NCI-H146 (cell line): ENCODE measurements at places on chromosomes 2 and 18.

- no peak for DNase-seq
Observed at GRCh38 chr2:203177361-203177760, 61.5 kb upstream of the CYP20A1 start.

DNA sequence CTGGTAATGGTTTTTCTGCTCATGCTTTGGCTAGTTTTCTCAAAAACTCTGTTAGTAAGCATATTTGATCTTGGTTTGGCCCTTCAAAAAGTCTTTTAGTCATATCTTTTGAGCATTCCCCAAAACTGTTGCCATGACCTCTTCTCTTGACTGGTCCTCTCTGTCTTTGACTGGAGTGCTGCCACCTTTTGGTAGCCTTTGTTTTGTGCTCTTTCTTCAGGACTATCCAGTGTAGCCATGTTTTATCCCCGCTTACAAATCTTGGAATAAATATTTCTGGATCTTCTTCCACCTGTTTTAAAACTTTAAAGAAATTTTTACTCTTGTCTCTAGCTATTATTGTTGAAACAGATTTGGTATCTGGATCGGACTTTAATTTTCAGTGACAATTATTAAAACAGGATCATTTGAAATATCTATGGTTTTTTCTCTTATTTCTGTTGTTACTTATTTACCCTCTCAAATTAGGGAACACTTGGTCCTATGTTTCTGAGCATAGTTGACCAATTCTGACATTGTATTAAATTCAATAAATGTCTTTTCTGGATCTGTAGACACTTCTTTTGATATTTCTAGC lies 965 bp upstream of the ELOA2 start:
- DNase-seq, result peak; percentile 48

DNA sequence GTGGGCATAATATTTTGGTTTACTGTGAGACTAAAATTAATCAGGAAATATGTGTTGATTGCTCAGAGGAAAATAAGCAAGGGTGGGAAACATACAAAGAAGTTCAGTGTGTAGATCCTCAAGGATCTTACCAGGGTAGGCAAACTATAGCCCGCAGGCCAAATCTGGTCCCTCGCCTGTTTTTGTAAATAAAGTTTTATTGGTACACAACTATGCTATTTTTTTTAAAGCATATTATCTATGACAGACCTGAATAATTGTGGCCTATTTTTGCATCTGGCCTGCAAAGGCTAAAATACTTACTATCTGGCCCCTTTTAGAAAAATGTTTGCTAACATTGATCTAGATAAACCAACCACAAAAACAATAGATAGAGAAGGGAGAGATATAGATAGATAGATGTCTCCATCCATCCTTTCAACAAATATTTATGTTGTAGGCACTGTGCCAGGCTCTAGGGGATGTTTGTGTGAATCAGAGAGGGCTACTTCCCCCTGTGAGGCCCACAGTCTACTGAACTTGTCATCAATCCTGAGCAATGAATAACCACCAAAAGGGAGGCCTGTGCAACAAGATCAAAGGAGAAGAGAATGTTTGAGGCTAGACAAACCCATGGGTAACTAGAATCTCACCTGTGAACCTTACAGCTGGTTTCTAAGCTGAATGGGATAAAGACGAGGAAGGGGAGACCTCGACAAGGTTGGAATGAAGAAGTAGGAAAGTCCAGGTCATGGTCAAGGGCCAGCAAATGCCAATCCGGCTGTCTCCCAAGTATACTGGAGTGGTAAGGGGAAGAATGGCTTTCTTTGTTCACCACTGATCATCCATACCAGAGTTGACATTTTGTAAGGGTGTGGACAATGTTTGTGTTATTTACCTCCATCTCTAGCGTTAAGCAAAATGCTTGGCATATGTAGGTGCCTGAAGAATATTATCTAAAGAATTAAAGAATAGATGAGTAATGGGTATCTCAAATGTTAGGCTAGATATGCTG lies 23.6 kb downstream of the ALPK2 start:
- DNase-seq, result no peak

DNA sequence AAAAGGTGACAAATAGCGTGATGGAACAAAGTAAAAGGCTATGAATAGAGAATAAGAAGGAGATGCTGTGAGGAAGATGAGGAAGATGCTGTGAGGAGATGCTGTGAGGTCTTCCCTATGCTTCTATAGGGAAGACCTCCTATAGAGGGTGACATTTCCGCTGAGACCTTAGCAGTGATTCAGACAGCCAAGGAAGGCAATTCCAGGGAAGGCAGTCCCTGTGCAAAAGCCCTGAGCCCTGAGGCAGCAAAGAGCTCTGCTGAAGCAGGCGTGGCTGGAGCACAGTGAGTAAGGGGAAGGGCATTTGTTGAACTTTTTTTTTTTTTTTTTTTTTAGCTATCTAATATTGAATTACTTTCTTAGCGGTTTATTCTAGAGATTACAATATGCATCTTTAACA lies 142.7 kb upstream of the FOSL2 start:
- no peak for DNase-seq

GRCh38 chr2:76870581-76870980 lies 651.6 kb downstream of the LRRTM4 start:
- no peak for DNase-seq

DNA sequence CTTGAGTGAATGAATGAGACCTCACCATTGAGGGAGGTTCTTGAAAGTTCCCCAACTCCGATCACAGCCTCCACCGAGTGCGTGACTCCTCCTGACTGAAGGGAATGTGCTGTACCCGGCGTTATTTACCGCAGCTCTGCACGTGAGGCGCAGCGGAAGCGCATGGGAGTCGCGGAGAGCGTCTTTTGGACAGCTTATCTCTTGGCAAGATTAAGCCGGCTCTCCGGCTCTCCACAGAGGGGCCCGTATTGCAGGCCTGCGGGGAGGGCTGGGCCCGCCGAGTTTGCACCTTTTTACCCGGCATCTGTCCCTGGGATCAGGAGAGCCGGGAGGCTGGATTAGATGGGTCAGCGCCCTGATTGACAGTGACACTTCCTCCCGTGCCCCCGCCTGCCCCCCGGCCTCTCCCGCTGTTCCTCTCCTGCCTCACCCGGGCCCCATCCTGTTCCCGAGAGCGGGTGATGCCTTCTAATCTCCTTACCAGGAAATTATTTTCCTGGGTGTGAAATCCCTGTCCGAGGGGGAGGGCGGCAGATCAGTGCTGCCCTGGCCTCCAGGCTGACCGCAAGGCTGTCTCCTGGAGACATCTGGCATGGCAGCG lies 176.3 kb downstream of the INHBB start:
- DNase-seq, result no peak

GRCh38 chr2:64928813-64929212 lies 60.4 kb upstream of the SLC1A4 start:
- no peak for DNase-seq

GRCh38 chr18:24372279-24372872 lies 25.2 kb downstream of the OSBPL1A start:
- no peak for DNase-seq

DNA sequence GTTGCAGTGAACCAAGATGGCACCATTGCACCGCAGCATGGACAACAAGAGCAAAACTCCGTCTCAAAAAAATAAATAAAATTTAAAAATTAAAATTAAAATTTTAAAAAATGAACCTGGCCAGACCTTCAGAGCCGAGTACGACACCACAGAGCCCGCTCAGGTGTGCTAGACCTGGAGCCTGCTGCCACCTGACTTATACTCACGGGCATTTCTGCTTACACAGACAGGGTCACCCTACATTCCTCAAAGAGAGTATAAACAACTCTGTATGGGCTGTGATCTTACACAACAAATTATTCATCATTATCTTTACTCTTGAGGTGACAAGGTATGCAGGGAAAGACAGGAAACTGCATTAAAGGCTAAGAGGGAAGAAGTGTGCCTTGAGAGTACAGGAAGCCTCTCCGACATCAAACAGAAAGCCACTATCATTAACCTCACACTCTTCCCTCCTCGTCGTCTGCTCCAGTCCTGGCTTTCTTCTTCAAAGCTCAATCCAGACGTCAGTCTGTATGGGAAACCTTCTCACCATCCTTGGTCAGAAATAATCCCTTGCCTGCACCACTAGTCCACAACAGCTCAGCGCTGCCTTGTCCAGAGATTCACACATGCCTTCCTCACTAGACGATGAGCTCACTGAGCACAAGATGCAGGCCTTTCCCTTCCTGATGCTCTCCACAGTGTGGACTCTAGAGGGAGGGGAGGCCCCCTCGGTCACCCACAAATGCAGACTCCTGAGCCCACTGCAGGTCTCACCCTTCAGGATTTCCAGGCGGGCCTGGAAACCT lies 56.2 kb downstream of the UXS1 start:
- DNase-seq, result no peak

GRCh38 chr18:51522821-51523220 lies 325.3 kb upstream of the MEX3C start:
- no peak for DNase-seq

DNA sequence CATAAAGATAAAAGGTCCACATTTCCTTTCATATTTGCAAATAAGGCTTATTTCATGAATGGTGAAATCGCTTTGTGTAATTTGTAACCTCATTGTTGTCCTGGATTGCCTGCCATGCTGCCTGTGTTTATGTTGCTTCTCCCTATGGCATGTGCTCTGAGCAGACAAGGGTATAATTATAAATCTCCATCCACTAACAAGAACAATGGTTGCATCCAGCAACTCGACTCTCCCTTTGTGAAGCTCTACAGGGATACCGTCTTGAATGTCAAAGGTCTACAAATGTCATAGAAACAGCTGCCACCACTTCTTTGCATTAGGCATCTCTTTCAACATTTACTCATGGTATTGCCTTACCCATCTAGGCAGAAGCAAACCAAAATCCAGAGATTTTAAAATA lies 209.6 kb downstream of the SLC8A1 start:
- DNase-seq, result peak; percentile 98

DNA sequence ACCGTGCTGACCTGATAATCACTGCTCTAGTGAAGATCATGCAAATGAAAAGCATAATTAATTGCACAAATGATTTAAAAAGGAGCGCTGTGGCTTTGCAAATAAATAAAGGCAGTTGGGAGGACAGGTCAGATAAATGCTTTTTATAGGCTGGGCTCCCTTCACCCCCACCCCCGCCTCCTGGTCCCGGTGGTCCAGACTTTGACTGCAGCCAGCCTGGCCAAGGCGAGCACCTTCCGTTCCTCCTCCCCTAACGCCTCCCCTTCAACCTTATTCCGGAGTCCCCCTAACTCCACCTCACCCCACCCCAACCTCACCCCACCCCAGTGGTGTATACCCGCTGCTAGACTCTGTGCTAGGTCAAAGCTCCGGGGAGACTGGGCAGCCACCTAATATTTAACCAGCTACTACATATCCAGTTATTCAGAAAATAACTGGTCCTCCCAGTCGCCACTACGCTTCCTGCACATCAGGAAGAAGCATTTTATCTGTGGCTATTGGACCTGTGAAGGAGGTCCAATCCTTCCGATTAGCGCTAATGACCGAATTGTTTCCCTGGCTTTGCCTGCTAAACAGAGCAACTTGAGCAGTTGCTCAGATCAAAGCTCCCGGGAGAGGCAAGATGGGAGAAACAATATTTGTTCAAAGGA lies 3.7 kb upstream of the SP9 start:
- DNase-seq, result peak; percentile 31

DNA sequence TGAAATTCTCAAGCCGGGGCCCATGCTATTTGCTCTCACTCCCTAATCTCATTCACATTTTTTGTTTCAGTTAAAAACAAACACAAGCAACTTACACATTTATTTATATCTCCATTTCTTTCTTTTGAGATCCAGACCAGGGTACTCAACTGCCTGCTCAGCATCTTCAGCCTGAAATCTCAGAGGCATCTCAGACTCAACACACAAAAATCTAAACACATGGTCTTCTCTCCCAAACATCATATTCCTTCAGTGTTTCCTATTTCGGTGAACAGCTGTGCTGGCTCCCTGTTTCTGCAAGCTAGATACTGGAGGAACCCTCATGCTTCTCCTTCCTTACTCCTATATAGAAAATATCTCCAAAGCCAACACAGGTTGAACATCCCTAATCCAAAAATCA lies 11.3 kb upstream of the RTTN start:
- DNase-seq, result no peak

GRCh38 chr2:17422061-17422460 lies 96.2 kb downstream of the RAD51AP2 start:
- no peak for DNase-seq

GRCh38 chr2:114717049-114717448 lies 274.6 kb downstream of the DPP10 start:
- no peak for DNase-seq

- DNase-seq, result no peak
Observed at GRCh38 chr2:75289771-75290170, 90.5 kb upstream of the TACR1 start.

DNA sequence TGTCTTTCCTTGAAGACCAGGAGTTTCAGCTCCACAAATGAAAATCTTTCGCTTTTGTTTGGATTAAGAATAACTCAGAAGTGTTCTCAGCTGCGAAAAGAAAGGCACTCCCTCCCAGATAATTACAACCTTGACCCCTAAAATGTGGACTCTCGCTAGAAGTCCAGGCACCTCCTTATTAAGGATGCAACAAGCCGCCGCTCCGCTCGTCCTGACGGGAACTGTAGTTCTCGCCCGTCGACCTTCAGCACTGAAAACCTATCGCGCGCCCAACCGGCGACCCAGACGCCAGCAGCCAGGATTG lies 559 bp downstream of the IMMT start:
- DNase-seq, result no peak

DNA sequence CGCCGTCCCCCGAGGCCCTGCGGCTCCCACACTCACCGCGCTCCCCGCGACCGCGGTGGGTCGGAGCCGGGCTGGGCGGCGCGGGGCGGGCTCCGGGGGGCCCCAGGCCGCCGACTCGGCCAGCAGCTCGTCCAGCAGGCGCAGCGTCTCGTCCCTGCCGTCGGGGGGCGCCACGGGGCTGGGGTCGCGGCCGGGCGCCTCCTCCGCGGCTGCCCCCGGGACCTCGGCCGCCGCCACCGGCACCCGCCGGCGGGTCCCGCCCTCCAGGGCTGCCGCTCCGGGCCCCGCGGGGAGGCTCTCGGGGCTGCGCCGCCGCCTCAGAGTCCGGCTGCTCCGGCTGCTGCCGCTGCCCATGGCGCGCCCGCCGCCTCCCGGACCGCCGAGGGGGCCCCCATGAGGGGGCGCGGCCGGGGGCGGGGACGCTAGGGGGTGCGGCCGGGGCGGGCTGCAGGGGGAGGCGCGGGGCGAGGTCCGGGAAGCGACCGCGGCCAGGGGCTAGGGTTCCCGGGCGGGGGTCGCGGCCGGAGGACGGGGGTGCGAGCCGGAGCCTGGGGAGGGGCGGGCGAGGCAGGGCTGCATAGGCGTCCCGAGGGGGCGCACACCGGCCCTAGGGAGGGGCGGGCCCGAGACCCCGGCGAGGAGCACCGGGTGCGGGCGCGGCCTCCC lies at the start of gene CYS1:
Gene CYS1 (minus strand): TSS at position 542 of the 666 bp plus-strand sequence. CDS start 188 bp downstream, at position 354.
- peak; percentile 23 for DNase-seq

GRCh38 chr2:197359859-197360258 lies 49.3 kb upstream of the ANKRD44 start:
- DNase-seq, result no peak

GRCh38 chr2:95159690-95160449 lies at the start of gene ZNF514:
Gene ZNF514, minus strand, starts transcription at chr2:95159848. Its CDS starts 6,595 bp downstream, at chr2:95153253.
- peak; percentile 79 for DNase-seq

DNA sequence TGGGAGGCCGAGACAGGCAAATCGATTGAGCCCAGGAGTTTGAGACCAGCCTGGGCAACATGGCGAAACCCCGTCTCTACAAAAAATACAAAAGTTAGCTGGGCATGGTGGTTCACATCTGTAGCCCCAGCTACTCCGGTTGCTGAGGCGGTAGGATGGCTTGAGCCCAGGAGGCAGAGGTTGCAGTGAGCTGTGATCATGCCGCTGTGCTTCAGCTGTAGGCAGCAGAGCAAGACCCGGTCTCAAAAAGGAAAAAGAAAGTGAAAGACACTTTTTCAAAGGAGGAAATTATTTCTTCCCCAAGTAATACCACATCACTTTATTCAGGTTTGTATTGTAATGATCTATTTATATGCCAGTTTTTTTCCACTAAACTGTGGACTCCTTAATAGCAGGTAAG lies 35.7 kb upstream of the TAF4B start:
- DNase-seq, result no peak

- no peak for DNase-seq
Observed at GRCh38 chr2:109136542-109136941, 7.5 kb downstream of the SH3RF3 start.
